ENCODE measurements at places on chromosomes 5 and 9.
A peak's percentile ranks its signal among the peaks of the same experiment; 100 is the strongest.

- DNase-seq: no peak
These were observed 21.7 kb upstream of the FAT2 start for GRCh38 chr5:151612689-151613427.

GRCh38 chr5:134072471-134073210 is 41.8 kb upstream of the TCF7 start:
- no peak for DNase-seq

DNA sequence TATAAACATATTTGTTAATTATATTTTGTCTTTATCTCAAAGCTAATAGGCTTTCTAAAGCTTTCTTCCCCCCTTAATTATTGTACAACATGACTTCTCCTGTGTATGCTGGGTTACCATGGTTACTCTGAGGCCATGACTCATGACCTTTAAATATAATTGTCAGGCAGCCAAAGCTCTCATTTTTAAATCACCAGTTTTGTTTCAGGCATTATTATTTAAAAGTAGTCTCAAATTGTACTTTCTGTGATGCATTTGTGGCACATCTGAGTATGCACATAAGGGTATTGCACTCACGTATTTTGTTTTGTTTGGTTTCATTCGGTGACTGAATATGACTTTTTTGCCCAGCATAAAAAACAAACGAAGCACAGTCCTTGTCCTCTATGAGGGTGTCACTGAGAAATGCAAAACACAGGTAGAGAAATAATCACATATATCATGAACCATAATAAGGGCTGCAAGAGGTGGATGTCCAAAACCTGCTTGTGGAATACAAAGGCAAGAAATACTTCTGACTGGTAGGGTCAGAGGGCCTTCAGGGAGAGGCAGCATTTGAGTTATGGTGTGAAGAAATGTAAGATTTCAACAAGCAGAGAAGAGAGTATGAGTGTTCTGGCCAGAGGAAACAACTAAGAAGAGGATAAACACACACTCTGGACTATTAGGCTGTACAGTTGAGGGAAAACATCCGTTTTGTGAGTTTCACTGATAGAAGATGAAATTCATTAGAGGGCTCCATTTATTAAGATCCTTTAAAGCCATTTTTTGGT is 2.1 kb downstream of the CCDC192 start:
- no peak for DNase-seq

DNA sequence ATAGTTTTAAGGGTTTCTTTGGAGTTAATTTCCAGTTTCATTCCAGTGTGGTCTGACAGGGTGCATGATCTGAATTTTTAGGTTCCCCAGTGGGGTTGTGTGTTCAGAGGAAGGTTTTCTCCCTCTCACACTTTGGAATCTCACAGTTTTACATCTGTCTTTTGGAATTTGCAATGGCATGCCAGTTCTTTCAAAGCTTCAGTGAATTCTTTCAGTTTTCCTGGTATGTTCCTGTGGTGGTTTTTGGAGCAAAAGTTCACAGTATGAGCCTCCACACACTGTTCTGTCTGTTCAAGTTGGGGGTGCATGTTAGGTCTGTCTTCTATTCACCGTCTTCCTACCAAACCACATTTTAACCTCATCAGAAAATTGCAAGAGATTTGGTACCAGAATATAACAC is 624.2 kb downstream of the KCTD16 start:
- no peak for DNase-seq

DNA sequence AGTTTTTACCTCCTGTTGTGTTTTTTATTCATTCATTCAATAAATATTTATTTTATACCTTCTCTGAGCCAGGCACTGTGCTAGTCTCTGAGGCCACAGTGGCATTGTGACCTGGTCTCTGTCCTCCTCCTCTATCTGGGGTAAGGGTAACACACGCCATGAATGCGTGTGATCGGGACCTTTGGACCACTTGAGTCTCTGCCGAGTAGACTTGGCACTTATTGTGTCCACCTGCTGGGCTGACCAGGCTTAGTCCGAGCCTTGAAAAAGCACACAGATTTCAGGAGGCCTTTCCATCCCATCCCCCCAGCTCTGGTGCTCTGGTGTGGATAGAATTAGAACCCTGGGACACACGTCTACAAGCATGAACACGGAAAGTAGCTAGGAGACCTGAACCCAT is 58.7 kb downstream of the ERGIC1 start:
- no peak for DNase-seq

GRCh38 chr5:42912184-42912798 is 100.6 kb upstream of the SELENOP start:
- DNase-seq: no peak

- DNase-seq: no peak
These were observed 42.1 kb downstream of the CLINT1 start for GRCh38 chr5:157816682-157817386.

DNA sequence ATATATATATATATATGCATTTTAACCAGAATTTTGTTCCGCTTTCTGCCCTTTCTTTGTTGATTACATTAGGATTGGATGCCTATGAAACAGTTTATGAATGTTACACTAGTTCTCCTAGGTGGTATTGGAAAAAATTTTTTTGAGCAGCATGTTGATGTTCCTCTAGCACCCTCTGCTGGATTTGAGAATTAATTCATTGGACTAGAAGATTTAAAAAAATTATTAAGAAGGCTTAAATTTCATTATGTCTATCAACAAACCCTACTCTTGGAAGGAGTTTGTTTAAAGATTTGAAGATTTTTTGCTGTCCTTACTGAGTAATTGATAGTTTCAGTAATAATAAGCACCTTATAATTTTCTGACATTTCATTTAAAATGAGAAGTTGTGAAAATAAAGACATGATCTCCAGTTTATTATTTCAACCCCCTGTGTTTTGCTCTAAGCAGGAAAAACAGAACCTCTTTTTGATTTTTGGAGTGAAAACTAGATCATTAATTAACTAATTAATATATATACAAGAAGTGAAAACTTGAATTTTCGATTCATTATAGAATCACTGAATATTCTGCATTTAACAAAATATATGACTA is 89.6 kb downstream of the CCDC171 start:
- DNase-seq: no peak

- peak; percentile 65 for DNase-seq
These were observed 52.9 kb downstream of the LRSAM1 start for GRCh38 chr9:127503947-127504886.

GRCh38 chr9:35757226-35757891 is 3.3 kb upstream of the MSMP start:
- no peak for DNase-seq

DNA sequence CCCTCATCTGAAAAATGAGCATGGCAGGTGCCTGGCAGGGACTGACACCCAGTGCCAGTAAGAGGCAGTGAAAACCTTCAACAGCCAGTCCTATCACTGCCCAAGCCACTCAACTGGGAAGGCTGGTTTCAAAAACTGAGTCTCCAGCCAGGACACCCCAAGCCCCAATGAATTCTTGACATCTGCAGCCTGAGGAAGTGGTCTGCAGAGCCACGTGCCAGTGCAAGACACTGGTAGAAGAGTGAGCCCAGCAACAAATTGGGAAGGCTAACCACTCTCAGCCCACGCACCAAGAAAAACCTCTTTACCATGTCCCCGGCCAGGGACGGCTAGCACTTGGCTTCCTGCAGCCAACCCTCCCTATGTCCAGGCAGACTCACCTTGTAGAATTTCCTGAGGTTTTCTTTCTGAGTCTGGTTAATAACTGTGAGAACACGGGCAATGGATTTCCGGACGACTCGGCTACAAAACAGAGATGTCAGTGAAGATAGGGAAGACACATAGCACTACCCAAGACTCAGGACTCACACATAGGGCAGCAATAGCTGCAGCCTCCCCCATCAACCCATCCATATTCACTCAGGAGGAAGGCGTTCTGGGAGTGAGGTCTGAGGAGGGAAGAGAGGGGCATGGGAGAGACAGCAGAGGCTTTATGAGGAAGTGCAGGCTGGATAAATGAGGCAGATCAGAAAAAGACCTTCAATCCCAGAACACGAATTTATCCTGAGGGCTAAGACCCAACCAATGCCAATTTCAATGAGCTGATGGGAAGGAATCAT is 1.8 kb downstream of the RPL35 start:
- no peak for DNase-seq

GRCh38 chr9:136669791-136670464 is 7.2 kb downstream of the EGFL7 start:
- no peak for DNase-seq

- DNase-seq: no peak
These were observed 173.4 kb downstream of the EPB41L4A start for GRCh38 chr5:112245656-112246055.

GRCh38 chr5:59587489-59588337 is 305.8 kb downstream of the PDE4D start:
- no peak for DNase-seq

- DNase-seq: no peak
These were observed 534.7 kb downstream of the CAAP1 start for GRCh38 chr9:26357803-26358344.

GRCh38 chr9:132792547-132792946 is 85.5 kb downstream of the AK8 start:
- no peak for DNase-seq

DNA sequence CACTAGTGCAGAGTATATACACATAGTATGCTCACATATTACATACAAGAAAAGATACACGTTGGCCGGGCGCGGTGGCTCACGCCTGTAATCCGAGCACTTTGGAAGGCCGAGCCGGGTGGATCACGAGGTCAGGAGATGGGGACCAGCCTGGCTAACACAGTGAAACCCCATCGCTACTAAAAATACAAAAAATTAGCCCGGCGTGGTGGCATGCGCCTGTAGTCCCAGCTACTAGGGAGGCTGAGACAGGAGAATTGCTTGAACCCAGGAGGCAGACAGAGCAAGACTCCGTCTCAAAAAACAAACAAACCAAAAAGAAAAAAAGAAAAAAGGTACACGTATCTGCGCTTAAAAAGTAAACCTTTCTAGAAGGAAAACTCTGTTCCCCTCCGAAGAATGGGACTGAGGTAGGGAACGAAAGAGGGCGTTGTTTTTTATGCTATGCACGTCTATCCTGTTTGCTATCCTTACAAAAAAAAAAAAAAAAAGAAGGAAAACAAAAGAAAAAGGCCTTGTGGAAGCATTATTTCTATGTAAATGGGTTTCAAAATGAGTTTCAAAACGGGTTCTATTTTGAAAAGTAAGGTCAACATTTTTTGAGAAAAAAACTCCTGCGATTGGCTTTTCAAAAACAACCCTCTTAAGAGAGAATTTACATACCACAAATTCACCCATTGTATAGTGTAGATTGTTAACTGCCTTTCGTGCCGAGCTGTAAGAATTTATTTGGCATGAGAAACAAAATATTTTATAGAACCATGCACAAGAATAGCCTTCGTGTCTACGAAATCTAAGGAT is 1.2 kb downstream of the AK3 start:
- DNase-seq: no peak

DNA sequence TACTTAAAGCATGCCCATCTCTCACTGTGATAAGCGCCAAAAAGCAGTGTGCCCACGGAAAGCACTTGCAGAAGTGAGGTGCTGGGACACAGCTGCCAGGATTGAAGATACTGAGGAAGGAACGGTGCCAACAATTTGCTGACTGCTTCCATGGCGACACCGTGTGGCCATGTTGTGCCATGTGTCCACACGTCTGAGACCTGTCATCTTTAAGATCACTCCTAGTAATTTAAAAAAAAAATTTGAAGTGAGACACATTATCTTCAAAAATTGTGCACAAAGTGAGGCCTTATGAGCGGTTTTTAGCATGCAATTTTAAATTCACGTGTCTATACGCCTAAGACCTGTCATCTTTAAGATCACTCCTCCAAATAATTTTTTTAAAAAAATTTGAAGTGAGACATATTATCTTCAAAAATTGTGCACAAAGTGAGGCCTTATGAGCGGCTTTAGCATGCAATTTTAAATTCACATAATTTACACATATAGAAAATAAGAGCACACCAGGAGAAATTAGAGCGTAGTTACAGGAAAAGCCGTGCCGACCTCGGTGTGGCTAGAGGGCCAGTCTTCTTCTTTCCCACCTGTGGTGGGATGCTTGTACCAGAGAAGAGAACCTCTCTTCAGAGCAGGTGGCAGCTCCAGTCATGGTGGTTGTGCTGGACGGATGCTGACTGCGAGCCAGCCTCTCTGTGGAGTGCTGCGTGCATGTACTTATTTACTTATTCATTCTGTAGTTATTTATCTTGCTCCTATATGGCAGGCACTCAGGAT is 21.4 kb upstream of the FLT4 start:
- peak; percentile 17 for DNase-seq

- DNase-seq: no peak
These were observed 58.4 kb upstream of the RUSC2 start for GRCh38 chr9:35431467-35431866.

- DNase-seq: no peak
These were observed 23.9 kb downstream of the LARP1 start for GRCh38 chr5:154779105-154779504.

GRCh38 chr5:77850536-77851175 is 74.5 kb upstream of the TBCA start:
- no peak for DNase-seq

GRCh38 chr5:164392531-164392930 is 887.1 kb downstream of the MAT2B start:
- no peak for DNase-seq

- DNase-seq: no peak
These were observed 112.6 kb upstream of the ARRDC3 start for GRCh38 chr5:91495699-91496098.

DNA sequence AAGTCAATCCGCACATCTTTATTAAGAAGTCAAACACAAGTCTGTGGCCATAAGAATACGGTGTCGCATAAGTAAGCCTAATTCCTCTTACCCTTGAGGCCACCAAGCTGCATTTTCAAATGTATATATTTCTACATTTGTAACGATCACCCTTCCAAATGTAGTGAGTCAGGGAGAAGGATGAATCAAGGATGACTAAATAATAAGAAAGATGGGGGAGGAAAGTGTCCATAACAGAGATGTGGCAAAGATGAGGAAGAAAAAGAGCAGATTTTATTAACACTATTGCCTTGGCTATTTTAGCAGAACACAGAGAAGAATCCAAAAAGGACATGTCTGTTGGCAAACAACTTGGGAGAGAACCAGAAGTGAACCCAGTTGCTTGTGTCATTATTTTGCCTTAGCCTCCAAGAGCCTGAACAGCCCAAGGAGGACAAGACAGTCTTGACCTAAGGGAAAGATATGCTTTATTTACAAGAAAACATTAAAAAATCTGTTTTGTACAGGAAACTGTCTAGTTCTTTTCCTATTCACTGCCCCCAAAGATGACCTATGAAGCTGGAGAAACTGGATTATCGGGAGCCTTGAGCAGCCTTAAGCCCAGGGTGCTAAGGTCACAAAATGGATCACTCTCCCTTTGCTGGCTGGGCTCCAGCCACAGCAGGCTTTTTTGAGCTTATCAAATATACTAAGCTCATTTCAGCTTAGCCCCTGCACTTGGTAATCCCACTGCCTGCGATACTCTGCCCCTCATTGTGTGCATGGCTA is 101.5 kb downstream of the PLCXD3 start:
- DNase-seq: no peak

- no peak for DNase-seq
These were observed 34.7 kb downstream of the RETREG1 start for GRCh38 chr5:16582081-16582480.

GRCh38 chr5:9350301-9350797 is 195.5 kb downstream of the SEMA5A start:
- no peak for DNase-seq

- DNase-seq: no peak
These were observed 138.9 kb upstream of the CDKN2B start for GRCh38 chr9:22147813-22148527.

- DNase-seq: no peak
These were observed 24.7 kb downstream of the TBC1D2 start for GRCh38 chr9:98230789-98231188.

- DNase-seq: no peak
These were observed 18.3 kb downstream of the NDUFS6 start for GRCh38 chr5:1819458-1819857.

- no peak for DNase-seq
These were observed 39.9 kb downstream of the BICD2 start for GRCh38 chr9:92724528-92725265.
